ENCODE measurements at places on chromosomes 5 and 9.
A peak's percentile ranks its signal among the peaks of the same experiment; 100 is the strongest.

- DNase-seq: no peak
Measured at GRCh38 chr5:115709585-115709984, 83.7 kb upstream of the TMED7 start.

DNA sequence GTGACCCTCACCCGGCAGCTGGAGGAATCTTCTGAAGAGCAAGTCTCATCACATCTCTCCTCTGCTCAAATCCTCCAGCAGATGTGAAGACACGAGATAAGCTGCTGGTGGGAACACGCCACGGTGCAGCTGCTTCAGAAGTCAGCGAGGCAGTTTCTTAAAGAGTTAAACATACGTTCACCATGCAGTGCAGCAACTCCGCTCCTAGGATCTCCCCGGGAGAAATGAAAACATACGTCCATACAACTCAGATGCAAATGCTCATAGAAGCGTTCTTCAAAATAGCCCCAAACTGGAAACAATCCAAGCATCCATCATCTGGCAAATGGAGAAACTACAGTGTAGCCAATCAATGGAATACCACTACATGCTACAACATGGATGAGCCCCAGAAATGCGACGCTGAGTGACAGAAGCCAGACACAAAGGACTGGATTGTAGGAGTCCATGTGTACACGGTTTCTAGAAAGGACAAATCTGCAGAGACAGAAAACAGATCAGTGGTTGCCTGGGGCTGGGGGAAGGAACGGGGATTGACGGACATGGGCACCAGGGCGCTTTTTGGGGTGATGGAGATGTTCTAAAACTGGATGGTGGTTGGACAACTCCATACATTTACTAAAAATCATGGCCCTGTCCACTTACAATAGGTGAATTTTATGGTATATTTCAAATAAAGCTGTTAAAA, 150.6 kb downstream of the COL23A1 start:
- no peak for DNase-seq

DNA sequence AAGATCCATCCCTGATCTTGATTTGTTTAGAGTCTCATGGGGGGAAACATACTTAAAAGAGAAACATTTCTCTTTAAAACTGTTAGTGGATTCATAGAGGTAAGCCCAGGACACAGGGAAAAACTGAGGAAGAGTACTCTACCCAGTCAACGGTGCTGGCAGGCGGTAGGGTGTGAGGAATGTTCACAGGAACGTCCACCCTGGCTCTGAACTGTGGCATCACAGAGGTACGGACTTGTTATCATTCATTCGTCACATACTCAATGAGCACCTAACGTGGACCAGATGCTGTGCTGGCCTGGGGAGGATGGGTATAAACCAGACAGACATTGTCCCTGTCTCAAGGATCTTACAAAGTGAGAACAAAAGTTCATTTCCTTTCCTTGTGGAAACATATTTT, 18.8 kb upstream of the PPARGC1B start:
- no peak for DNase-seq

DNA sequence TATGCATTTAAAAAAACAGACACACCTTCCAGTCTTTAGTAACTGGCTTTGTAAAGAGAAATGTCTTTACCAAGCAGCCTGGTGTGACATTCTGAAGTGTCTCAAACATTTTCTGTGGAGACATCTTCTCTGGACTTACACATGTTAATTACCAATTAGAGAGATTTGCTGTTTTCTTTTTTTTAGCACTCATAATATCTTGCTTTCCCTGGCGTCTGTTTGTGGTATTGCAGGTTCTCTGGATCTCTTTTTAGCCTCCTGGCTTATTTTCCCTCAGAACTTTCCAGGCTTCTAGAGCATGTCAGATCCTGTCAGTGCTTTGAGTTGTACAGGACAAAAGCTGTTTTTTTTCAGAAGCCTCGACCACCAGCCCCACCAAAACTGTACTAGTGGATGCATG, 92.5 kb downstream of the MSX2 start:
- DNase-seq: no peak

DNA sequence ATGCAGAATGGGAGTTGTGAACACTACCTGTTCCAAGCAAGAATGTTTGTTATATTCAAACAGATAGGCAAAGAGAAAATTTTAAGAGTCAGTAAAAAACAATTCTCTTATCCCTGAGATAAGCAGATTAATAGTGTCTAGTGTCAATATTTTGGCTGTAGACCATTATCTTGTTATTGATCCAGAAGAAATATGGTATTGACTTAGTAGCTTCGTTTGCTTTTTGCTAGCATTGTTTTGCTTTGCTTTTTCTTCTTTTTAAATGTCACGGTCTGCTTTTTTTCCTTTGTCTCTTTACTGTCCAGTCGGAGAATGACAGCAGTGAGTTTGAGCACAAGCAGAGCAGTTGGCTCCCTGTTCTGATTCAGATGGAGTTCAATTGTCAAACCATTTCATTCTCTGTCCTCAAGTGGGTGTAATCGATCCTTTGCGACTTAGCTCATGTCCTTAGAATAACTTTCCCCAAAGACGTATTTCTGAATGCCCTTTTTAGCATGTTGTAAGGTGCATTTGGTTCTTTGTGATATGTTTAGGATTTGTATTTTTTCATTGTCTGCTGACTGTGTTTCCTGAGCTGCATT, 29.3 kb downstream of the FUBP3 start:
- DNase-seq: no peak

DNA sequence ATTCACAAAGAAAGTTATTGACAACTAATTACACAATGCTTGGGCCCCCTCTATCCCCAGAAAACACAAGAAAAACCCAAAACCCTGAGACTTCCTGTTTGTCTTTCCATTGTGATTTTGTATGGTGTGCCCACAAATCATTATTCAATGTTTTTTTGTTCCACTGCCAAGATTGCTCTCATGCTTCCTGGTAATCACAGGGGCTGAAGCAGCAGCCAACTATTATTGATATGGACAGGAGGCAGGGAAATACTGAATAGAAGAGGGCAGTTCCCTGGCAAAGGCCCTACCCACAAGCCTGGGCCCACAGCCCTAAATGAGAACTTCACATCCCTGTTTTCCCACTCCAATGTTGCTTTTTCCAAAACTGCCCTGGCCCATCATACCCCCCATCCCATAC, 21.5 kb upstream of the RFK start:
- no peak for DNase-seq

DNA sequence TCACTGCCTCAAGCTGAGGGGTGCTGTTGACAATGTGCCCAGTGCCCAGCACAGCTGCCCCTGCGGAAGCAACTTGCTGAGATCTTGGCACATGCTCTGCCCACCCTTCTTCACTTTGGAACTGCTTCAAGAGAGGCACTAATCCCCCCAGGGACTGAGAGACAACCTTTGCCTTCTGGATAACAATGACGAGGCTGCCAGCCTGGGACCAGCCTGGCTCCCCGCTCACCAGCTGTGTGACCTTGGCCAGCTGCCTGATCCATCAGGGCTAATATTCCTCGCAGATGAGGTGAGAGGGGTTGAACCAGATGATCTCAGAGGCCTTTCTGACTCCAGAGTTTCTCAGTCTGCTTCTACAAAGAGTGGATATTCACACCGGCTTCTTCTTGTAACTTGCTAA, 81.0 kb downstream of the SHB start:
- DNase-seq: no peak

DNA sequence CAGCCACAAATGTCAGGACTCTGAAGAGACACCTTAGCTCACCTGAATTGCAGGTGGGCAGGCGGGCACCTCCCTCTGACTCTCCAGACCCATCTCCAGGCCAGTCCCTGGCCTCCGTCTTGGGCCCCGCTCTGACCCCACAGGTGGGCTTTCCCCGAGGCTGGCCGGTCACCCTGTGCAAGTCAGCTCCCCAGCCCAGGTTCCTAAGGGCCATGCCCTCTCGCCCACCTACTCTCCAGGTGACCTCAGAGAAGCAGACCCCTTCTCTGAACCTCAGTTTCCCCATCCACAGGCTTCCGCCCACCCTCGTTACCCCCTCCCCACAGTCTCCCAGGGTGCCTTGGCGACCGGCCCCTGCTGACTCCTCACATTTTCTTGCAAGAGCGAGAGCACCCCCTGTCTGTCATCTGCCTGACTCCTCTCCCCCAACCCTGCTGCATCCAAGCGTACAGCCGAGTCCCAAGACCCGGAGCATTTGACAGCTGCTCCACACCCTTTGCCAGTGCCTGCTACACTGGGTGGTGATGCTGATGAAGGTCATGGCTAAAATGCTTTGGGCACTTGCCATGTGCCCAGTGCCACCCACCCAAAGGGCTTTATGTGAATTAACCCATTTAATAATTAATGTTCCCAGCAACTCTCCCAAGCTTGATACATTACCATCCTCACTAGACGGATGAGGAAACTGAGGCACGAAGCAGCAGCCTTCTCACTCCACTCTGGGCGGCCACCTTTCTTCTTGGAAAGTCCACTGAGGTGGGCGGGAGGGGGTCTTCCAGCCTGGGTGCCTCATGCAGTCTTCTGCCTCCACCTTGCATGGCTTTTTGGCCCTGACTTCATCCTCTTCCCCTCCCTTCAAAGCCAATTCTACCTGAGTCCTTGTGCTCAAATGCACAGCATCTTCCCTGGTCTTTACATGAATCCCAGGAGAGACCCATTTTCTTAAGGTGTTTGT, 51.1 kb upstream of the ORM1 start:
- DNase-seq: peak; percentile 39

GRCh38 chr5:158686214-158686613, 413.5 kb downstream of the EBF1 start:
- no peak for DNase-seq

GRCh38 chr5:50889790-50890189, 223.4 kb downstream of the PARP8 start:
- DNase-seq: peak; percentile 0

DNA sequence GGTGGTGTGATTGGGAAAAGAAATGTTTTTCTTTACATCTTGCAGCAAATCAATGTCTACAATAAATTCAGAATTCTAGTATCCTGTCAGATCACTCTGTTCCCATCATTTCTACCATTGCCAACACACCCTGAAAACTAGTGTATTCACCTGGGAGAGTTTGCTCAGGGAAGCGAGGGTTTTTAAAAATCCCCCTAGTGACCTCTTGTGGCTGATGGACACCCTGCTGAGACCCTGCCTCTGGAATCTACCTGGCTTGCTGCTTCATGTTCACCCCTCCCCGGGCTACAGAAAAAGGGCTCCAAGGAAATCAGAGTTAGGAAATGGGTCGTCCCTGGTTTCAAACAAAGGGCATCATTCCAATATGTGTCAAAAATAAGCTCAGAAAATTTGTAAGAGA, 21.4 kb upstream of the ALDOB start:
- no peak for DNase-seq

GRCh38 chr5:150271923-150272322, 17.6 kb downstream of the CAMK2A start:
- no peak for DNase-seq

- no peak for DNase-seq
Measured at GRCh38 chr5:78482948-78483347, 122.5 kb downstream of the SCAMP1 start.

DNA sequence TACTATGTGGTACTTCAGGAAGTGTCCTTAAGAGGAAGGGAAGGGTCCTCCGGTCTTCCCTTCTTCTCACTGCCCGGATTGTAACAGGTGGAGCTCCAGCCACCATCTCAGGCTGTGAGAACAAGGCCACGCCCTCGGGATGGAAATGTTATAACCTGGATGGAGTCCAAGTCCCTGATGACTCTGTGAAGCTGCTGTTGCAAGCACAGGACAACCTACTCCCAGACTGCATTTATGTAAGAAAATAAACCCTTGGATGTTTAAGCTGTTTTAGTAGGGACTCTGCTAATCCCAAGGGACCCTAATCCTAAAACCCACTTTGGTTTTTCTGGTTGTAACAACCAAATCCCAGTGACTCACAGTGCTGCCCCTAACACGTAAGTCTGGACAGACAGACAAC, 221.6 kb downstream of the ACTL7B start:
- DNase-seq: peak; percentile 67

- DNase-seq: no peak
Measured at GRCh38 chr5:116510517-116510916, 64.1 kb downstream of the SEMA6A start.

DNA sequence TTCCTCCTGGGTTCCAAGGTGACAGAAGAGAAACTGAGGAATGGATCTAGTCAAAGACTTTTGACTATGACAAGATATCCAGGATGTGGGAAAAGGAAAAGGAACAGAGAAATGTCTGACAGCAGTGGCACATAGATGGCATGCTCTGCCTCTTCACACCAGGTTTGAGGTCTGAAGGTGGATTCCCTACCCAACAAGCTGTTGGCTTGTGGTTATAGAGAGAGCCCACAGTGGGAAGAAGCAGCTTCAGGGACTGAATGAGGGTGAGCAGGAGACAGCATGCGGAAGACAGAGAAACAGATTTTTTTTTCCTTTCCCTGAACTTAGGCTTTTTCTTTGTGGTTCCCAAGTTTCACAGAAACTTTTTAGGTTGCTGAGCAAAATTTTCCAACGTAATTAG, 20.6 kb downstream of the IFNW1 start:
- DNase-seq: no peak

DNA sequence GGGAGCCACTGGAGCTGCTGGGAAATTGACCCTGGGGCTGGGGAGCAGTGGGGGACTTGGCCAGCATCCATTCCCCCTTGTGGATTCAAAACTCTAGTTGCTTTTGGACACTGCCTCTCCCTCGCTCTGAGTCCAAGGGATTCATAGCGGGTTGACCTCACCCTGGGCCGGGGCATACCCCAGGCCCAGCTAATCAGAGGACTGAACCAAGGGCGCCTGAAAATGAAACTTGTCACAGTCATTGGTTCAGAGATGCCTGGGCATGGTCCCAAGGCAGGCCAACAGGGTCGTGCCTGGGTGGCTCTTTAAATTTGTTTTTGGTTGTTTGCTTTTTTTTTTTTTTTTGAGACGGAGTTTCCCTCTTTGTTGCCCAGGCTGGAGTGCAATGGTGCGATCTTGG, 22.6 kb downstream of the STK10 start:
- DNase-seq: no peak

GRCh38 chr5:74067748-74068541, 441.9 kb downstream of the ARHGEF28 start:
- no peak for DNase-seq

DNA sequence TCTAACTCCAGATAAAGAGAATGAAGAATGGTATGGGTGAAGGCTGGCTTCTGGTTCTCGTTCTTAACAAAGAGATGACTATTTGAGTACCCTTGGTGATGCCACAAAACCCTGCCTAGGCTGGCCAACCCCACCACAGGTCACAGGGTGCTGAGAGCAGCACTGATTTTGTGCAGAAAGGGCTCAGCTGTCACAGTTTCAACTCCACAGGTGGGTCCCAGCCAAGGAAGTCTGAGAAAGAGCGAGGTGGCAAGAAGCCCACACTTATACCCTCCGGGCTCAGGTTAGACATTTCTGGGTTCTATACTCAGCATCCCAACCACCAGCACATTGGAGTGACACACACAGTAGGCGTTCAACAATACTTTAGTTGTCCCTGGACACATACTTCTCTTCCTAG, 118.1 kb downstream of the SLIT3 start:
- no peak for DNase-seq

GRCh38 chr9:91682806-91683205, 259.2 kb upstream of the NFIL3 start:
- DNase-seq: peak; percentile 68
